ENCODE measurements at places on chromosomes 12 and 14.

- no peak for DNase-seq
These were observed 7.8 kb downstream of the ADIPOR2 start for GRCh38 chr12:1698720-1699119.

GRCh38 chr14:65849558-65849957 is 437.0 kb downstream of the FUT8 start:
- DNase-seq = peak; percentile 35

GRCh38 chr14:90356925-90357324 is 25.2 kb upstream of the NRDE2 start:
- DNase-seq = no peak

GRCh38 chr12:86247871-86248270 is 8.3 kb downstream of the MGAT4C start:
- DNase-seq = no peak

GRCh38 chr14:21039585-21040369 is 2.4 kb upstream of the RNASE7 start:
- DNase-seq = peak; percentile 31

GRCh38 chr12:81759190-81760051 is at the start of gene PPFIA2:
Gene PPFIA2 (minus strand): TSS chr12:81759350.
- DNase-seq = peak; percentile 90

DNA sequence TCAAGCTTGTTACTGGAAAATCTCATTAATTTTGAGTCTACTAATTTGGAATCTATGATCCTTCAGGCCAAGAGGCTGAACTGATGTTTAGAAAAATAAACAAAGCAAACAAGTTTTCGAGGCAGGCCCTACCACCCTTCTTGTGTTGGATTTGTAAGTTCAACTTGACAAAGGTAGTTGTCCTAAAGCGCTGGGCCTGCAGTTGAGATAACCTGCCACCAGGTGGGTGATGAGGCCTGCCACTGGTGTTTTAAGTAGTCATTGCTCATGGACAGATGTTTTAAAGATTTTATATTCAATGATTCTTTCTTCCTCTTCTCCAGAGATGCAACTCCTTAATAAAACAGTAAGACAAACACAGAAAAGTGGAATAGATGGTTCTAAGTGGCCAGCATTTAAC is 19.4 kb downstream of the ACVRL1 start:
- no peak for DNase-seq

DNA sequence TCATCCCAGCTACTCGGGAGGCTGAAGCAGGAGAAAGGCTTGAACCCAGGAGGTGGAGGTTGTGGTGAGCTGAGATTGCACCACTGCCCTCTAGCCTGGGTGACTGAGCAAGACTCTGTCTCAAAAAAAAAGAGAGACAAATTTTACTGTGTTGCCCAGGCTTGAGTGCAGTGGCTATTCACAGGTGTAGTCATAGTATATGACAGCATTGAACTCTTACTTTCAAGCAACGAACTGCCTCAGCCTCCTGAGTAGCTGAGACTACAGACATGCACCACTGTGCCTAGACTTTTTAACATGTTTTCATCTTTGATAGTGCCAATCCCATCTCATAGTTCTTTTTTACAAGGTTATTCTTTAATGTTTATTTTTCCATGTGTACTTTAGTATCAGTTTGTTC is 13.7 kb downstream of the ARID2 start:
- DNase-seq = no peak

GRCh38 chr14:34629657-34630529 is at the start of gene SNX6:
Gene SNX6 (minus strand): TSS chr14:34630148. CDS start chr14:34630116, 32 bp downstream.
- peak; percentile 75 for DNase-seq

DNA sequence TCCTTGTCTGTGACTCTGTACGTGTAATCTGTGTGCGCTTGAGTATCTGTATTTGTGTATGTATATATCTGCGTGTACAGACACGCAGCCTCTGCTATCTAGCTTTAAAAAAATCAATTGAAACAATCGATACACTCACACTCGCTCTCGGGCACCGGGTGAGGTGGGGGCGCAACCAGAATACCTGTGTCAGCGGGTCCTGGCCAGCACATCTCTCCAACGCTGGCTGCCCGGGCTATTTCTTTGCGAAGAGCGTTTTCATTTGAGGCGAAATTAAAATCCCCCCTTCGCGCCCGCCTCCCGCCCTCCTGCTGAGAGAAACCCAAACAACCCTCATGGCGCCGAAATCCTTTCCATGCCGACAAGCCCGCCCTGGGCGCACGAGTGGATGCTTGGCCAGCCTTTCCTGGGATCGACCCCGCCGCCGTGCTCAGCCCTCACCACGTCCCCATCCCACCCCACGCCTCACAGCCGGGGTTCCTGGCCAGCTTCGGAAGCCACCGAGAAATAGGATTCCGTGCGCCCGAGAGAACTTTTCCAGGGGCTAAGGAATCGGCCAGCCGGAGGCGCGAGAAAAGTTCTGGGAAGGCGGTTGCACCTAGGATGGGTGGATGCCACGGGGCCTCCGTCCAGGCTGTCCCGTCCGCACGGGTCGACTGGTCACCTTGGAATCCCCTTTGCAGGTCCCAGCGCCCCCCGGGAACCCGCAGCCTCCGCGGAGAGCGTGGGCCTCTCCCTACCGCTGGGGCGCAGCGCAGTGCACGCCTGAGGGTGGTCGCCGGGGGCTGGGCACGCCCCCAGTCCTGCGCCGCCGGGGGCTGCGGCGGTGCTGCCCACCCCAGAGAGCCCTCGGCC is 1.0 kb downstream of the ZDHHC22 start:
- DNase-seq = peak; percentile 38

- DNase-seq = no peak
These were observed 124.2 kb downstream of the SRGAP1 start for GRCh38 chr12:63968673-63969072.

GRCh38 chr12:42946871-42947381 is 357.4 kb upstream of the PRICKLE1 start:
- DNase-seq = peak; percentile 18

GRCh38 chr14:34693228-34693939 is 21.0 kb downstream of the CFL2 start:
- peak; percentile 83 for DNase-seq

- DNase-seq = no peak
These were observed 27.4 kb downstream of the KTN1 start for GRCh38 chr14:55607386-55607785.

- peak; percentile 74 for DNase-seq
These were observed 2.8 kb upstream of the ARID2 start for GRCh38 chr12:45726603-45727300.

- DNase-seq = no peak
These were observed 1.3 kb downstream of the VASH1 start for GRCh38 chr14:76762411-76763095.

GRCh38 chr14:97655169-97655948 is 858.2 kb downstream of the VRK1 start:
- DNase-seq = no peak

DNA sequence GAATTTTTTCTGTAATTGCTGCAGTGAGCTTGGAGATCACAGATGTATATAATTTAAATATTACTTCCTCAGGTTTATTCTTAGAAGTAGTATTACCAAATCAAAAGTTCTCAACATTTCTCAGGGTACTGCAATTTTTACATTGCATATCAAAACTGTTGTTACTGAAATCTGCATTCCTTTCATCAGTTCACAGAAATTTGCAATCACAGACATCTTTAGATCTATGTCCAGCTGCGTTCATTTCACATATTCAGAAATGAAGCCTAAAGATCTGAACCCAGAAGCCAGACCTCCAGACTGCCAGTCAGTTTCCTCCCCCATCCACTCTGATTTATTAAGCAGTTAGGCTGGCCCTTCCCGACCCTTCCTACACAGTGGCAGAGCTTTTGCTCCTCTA is 18.2 kb upstream of the IFT81 start:
- DNase-seq = no peak

GRCh38 chr12:124939079-124939420 is 24.6 kb upstream of the UBC start:
- no peak for DNase-seq

GRCh38 chr14:24335461-24336171 is 745 bp upstream of the ADCY4 start:
- DNase-seq = no peak

DNA sequence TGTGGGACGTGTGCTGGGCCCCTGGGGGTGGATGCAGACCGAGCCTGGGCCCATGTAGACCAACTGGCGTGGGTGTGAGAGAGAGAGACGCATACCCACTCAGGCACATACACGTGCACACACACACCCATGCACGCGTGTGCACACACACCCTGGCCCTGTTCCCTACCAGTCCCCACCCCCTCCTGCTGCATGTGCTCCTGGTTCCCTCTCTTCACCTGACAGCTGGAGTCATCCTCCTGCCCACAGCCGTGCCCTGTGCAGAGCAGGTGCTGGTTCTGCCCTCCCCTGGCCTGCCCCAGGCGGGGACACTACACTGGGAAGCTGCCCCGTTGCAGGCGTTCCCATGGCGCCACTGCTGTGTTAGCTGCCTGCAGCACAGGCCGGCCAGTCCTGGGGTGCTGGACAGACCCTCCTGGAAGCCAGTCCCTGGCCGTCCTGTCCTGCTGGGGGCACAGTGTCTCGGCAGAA is 18.5 kb downstream of the PACS2 start:
- DNase-seq = peak; percentile 56

GRCh38 chr14:100865682-100866591 is 37.6 kb downstream of the RTL1 start:
- DNase-seq = no peak

GRCh38 chr12:125956186-125956585 is 891.0 kb downstream of the AACS start:
- no peak for DNase-seq

DNA sequence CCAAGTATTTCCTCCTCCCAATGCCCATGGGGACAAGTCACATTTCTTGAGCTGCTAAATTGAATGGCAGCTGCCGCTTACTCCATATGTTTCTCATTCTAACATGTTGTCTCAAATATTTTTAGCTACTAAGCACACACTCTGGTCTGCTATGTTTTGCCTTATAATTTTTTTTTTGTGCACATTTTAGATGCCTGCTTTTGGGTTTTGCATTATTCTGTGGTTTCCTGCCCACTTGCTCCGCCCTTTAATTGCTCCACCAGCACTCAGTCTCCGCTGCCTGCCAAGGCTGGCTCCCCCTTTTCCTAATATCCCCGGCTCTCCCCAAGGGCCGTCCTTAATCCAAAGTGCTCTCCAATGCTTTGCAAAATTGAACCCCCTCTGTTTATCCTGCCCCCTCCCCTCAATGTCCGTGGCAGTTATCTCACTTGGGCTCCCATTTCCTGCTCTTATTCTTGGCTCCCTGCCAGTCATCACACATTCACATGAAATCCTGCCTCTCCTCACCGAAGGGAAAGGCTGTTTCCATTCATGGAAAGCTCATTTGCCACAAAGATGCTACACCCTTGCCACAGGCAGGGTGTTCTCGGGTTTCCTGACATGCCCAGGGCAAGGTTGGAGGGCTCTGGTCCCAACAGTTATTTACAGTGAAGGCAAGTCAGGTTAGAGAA is 79.4 kb downstream of the C12orf75 start:
- DNase-seq = peak; percentile 94

- no peak for DNase-seq
These were observed 473.0 kb downstream of the ADAMTS20 start for GRCh38 chr12:43078976-43079375.

GRCh38 chr12:31233061-31233730 is 92.8 kb downstream of the SINHCAF start:
- DNase-seq = no peak

GRCh38 chr12:93636708-93637107 is 40.5 kb upstream of the CRADD start:
- DNase-seq = no peak

DNA sequence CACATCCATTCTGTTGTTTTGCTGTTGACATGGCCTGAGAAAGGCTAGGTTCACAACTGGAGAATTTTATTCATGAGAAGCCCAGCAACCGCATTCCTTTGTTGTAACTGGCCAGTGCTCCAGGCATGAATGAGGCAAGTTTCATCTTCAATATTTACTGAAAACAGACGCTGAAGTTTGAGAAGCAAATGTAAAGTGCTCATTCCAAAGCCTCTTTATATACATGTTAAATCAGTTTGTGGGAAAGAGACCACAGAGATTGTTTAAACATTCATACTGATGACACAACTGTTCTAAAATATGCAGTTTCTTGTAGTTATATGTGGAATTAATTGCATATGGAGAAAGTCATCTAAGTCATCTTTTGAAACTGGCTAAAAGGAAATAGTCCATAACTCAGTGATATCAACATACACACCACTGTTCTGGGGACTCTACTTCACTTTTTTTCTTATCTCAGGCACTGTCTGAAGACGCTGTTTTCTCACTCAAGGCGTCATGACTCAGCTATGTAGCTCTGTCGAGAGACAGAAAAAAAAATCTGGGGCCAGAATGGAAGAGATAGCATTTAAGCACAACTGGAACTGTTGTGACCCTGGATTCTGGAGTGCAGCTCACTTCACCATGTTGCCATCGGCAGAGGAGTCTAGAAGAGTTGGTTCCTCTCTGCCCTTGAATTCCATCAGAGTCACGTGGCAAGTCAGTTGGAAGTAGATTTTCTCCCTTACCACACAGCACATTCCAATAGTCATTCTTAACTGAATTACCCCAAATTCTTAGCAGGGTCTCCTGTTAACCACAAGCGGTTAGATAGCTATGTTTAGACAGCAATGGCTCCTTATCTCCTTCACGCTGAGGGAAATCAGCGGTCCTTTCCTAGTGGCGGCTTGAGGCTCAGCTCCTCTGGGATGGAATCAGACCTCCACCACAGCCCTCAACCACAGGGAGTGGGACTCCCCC is 258.4 kb upstream of the HMGA2 start:
- DNase-seq = no peak

DNA sequence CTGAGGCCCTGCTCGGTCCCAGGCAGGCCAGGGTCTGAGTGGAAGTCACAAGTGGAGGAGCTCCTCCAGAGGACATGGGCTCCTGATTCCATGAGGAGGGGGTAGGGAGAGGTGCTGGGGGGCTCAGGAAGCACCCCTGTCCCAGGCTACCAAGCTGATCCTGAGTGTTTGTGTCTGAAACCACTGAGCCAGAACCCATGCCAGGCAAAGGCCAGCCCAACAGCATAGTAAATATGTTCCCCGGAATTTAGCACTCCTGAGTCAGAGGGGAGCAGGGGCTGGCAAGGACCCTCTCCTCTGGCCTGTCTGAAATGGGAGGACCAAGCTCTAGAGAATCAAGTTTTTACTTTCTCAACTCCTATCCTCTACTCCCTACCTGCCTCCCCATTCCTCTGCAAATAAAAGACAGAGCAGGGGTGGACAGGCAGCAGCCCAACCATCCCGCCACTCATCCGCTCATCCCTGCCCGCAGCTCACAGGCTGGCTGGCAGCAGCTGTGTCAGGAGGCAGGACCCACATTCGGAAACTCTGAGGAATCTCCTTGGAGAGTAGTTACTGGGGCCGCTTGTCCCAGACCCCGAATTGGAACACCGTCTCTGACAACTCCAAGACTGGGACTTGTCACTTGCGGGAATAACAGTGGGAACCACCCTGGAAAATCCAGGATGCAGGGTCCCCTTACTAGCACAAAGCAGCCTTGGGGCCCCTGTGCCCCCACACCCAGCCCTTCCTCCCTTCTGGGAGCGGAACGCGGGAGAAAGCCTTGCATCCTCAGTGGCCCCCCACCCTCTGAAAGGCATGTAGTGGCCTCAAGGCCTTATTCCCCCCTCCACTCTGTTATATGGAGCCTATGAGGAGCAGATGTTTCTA is 102.5 kb downstream of the ZFP36L1 start:
- no peak for DNase-seq

GRCh38 chr12:3061501-3062215 is 15.5 kb upstream of the TSPAN9 start:
- no peak for DNase-seq

Data from NCI-H146 (cell line).